ENCODE measurements at places on chromosomes 5 and 9.

DNA sequence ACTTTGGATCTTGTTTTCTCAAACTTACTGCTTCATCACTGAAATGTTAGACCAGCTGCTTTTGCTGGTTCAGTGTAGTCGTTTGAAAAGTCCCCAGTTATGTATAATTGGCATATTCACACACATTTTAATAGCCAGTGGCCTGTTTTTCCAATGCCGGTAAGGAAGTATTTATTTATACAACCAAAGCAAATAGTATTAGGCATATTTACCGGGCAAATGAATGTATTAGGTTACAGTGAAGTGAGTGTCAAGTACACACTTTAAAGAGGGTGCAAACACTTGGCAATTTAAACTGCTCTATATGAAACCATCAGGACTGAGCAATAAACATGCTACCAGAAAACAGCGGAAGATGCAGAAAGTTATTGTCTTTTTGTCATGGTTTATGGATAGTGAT is 242.9 kb downstream of the MCTP1 start:
- no peak for DNase-seq

DNA sequence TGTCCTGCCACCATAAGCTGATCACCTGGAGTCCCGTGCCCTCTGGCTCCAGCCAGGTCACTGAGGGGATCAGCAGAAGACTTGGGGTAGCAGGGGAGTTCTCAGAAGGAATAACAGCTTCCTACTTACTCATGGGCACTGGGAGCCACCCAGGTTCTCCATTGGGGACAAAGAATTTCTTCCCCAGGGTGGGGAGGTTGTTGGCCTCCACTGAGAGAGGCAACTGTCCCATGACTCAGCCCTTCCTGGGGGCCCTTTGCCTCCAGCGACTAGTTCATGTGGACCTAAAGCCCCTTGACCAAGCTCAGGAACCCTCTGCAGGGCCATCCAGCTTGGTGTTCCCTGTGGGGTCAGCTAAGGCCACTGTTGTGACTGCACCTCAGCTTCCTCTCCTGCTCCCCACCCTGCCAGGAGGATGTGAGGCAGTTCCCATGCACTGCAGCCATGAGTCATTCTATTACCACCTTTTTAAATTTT is 175.0 kb downstream of the AUH start:
- peak; percentile 20 for DNase-seq

DNA sequence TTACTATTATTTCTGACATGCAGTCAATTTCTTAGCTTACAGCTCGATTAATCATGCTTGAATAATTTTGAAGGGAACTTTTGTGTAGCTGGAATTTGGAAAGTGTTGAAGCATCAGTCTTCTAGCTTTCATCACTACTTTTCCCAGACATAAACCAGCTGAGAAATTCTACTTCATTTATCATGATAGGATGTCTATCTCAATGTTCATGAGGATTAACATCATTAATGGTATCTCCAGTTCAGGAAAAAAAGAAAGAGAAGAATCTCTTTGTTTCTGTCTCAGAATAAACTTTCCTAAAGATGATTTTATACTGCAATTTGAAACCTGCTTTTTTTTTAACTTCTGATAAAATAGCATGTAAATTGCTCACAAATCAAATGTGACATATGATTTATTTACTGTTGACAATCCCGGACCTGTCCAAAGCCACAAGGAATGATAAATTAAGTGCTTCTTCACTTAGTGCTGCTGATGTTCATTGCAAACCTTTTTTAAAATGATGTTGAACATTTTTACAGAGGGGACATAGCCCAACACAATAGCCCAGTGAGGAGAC is 412.1 kb upstream of the CLINT1 start:
- no peak for DNase-seq

DNA sequence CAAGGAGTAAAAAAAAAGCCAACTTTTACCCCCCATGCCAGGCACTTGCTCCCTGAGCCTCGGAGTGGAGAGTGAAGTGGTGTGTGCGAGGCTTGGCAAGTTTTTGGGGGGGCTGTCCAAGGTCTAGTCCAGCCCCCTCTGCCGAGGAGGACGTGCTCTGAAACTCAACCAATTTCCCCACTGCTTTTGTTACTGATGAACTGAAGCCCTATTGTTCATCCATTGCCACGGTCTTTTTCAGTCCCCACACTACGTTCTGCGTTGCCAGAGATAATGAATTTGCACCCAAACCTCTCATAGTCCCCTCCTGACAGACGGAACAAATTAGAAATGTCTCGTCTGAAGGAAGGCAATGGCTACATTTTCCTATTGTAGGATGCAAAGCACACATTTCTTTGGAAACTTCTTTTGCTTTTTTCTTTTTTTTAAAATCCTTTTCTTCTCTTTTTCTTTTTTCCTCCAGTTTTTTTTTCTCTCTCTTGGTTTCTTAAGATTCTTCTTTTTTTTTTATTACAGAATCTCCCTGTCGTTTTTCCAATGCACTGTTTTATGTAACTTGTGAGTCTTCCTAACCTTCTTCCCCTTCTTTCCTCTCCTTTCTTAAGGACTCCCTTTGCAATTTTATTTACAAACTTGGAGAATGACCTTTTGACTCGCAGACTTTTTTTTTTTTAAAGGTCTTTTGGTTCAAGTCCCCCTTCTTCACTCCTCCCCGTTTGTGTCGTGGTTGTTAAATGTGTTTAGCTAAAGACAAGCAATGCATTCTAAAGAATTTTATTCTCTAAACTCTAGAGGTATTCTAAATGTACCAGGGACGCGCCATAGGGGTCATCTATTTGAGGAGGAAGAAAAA is 209.5 kb downstream of the MEF2C start:
- DNase-seq: no peak

GRCh38 chr5:125696762-125697161 is 726.4 kb upstream of the GRAMD2B start:
- DNase-seq: no peak

Data from erythroblast (primary cell).